Kidney epithelial cell (primary cell): ENCODE measurements at places on chromosomes 12 and 14.

DNA sequence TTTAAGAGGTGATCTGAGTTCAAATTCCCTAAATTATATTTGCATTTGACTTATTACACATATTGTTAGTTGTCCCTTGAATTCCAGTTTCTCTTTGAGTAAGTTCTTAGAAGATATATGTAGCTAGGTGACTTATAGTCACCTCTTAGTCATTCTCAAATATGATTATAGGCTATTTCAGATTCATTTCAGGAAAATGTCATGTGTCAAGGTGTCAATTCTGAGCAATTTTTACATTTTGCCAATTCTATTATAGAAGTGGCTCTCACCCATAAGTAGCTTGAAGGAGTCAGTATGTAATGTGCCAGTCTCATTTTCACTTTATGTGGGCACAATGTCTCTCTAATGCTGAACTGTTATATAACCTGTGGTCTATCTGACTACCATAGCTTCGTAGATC, 623.4 kb downstream of the DIO2 start:
- no peak for DNase-seq

DNA sequence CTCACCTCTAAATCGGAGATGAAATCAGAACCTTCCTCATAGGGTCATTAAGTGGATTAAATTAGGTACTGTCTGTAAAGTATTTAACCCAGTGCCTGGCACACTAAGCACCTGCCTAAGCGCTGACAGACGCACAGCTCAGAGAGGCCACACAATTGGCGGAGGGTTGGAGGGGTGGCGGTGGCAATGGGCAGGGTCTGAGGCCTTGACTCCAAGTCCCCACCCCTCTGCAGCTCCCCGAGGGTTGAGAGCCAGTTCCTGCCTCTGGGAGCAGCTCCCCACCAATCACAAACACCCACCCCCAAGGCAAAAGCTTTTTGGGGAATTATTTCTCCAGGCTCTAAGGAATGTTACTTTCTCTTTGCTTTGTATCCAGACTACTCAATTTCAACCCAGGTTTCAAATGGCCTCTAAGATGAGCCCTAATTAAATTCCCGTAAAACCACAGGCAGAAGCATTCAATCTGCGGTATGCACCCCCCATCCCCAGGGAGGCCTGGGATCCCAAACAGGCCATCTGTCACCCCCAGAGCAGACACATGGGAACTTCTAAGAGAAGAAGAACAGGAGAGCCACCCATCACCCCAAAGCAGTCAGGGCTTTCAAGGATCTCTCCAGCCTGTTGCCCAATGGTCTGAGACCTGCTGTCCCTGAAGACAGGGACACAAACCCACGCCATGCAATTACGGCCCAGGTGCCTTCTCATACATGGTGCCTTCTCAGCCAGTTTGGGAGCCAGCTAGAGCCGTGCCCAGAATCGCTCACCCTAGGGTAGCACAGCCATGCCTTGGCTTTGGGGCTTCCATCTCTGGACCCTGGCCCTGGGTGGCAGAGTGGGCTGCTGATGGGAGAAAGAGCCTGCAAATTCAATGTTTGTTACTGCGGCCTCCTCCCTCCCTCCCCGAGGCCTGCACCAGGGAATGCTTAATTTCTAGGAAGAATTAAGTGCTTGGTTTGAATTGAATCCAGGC, 66.1 kb downstream of the CHGA start:
- DNase-seq = no peak

DNA sequence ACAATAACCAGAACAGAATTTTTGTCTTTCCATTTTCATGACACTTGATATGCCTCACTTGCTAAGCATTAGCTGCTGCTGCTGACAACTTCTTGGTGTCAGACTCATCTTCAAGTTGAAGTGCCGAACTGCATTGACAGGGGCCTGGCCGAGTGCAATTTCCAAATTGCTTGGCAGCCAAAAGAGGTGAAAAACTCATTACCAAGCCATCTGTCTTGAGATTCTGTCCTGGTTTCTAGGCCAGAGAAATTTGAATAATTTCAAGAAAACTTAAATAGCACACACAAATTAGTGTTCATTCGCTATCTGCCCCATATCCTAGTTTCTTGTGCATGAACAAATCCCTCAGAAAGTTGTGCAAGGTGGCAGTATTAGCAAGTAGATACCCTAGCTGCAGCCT, 165.3 kb upstream of the RASSF8 start:
- DNase-seq = no peak

GRCh38 chr12:48977290-48978281, 536 bp upstream of the WNT1 start:
- no peak for DNase-seq

GRCh38 chr14:21098892-21099595, 589 bp upstream of the ZNF219 start:
- DNase-seq = no peak

DNA sequence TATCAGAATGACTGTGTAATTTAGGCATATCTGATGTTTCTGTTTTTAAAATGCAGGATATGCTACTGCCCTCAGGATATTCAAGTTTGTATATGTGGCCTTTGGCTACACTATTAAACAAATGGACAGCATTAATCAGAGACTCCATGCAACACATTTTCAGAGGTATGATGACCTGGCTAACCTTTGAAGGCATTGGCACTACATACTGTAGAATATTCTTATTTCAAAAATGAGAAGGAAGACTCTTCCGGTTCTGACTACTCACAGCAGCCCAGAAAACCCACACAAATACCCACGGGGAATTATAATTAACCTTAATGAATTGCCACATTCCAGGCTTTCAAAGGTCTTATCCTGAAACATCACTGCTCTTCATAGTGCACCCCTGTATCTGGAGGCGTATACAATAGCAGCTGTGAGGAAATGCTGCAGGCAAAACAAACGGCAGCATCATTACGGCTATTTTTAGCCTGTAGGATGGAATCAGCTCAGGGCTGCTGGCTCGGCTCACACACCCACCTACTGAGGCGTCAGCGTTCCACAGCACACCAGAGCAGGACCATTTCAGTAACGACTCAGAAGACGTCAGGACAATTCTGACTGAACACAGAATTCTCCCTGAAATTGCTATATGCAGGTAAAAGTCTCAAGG, 648.5 kb downstream of the RPS29 start:
- no peak for DNase-seq

GRCh38 chr14:51725061-51725460, 73.4 kb downstream of the FRMD6 start:
- no peak for DNase-seq

- no peak for DNase-seq
Measured at GRCh38 chr12:66708704-66709456, 30.0 kb upstream of the GRIP1 start.

GRCh38 chr12:100267603-100268281, 765 bp downstream of the SCYL2 start:
- DNase-seq = no peak

DNA sequence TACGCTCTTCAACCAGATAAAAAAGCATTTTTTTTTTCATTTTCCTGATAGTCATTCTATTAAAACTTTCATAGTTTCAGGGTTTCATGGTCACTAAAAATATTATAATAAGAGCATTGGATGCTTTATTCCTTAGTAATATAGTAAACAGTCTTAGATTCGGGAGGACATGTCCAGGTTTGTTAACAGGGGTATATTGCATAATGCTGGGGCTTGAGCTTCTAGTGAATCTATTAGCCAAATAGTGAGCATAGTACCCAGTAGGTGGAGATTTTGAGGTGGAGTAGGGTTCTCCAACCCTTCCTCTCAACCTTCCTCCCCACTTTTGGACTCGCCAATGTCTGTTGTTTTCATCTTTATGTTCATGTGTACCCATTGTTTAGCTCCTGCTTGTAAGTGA, 277.4 kb upstream of the RGS6 start:
- DNase-seq = no peak

- DNase-seq = no peak
Measured at GRCh38 chr14:101820283-101820798, 58.8 kb downstream of the PPP2R5C start.
